ENCODE measurements at places on chromosomes 1 and 21.

- DNase-seq, result peak; percentile 30
Measured at GRCh38 chr21:34642211-34643075, 26.4 kb upstream of the CLIC6 start.

- DNase-seq, result peak; percentile 89
Measured at GRCh38 chr1:179058487-179059483, 23.1 kb upstream of the TOR3A start.

DNA sequence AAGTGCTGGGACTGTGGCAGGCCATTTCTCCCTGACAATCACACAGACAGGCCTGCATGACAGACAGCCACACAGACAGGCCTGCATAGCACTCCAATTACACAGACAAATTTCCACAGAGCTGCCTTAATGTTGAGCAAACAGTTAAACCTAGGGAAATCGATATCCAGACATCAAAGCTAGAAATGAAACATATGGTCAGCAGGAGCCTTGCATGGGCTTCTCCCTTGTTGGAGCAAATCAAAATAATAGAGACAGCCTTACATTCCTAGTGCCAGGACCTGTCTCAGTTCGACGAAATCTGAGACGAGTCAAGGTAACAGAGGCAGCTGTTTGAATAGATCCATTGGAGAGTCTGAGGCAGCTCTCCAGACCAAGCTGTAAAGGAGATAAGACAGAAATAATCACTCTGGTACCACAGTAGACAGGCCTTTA is 42.4 kb downstream of the OLFML3 start:
- DNase-seq, result no peak

GRCh38 chr1:230778916-230779590 is 31.9 kb downstream of the CAPN9 start:
- no peak for DNase-seq

DNA sequence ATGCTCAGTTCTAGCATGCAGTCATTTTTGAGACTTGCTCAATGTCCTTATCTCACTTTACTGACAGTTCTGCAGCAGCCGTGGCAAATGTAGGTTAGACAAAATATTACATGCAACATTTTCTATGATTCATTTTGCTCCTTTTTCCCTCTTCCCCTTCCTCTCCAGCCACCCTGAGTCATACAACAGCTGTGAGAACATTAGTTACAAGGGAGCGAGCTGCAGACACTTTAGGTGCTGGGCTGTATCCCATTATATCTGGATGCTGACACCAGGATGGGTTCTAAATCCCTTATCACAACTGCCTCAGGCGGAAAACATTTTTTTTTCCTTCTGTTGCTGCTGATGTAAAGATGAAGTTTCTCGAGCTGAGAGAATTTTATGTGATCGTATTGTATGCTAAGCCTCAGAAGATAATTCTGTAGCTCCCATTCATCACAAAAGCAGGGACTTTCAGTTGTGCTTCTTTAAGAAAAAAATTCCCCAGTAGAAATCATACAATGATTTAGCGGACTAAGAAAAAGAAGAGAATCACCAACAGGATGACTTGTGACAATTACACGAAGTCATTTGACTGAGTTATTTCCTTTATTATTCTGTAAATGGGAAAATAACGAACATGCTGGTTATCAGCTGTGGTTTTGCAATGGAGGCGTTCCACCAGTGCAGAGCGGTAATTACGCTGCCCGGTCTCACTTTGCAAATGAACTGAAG is 345.0 kb downstream of the DISC1 start:
- DNase-seq, result peak; percentile 62

- DNase-seq, result no peak
Measured at GRCh38 chr1:150477320-150477719, 9.9 kb upstream of the TARS2 start.

DNA sequence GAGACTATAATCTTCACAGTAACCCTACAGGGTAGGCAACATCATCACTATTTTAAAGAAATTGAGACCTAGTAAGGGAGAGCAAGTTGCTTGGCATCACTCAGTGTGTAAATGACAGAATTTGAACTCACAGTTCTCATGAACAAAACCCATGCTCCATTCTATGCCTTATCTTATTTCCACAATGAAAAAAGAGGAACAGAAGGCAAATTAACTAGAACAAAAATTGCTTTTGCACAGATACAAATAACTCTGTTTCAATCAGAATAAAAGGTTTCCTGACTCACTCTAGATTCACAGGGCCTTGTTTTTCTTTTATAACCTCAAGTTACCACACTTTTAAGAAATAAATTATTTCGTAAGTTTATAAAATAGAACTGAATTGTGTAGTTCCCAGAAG is 90.1 kb downstream of the UCHL5 start:
- DNase-seq, result no peak

- peak; percentile 95 for DNase-seq
Measured at GRCh38 chr1:212234431-212235395, 50.5 kb upstream of the PPP2R5A start.

- no peak for DNase-seq
Measured at GRCh38 chr1:159802111-159802510, at the start of gene FCRL6. FCRL6 (plus strand) TSS chr1:159802360; CDS start chr1:159802425, 65 bp downstream.

GRCh38 chr21:29091033-29091432 is 17.6 kb upstream of the CCT8 start:
- DNase-seq, result peak; percentile 84

- peak; percentile 35 for DNase-seq
Measured at GRCh38 chr1:68917456-68917855, 420.6 kb upstream of the DEPDC1 start.

DNA sequence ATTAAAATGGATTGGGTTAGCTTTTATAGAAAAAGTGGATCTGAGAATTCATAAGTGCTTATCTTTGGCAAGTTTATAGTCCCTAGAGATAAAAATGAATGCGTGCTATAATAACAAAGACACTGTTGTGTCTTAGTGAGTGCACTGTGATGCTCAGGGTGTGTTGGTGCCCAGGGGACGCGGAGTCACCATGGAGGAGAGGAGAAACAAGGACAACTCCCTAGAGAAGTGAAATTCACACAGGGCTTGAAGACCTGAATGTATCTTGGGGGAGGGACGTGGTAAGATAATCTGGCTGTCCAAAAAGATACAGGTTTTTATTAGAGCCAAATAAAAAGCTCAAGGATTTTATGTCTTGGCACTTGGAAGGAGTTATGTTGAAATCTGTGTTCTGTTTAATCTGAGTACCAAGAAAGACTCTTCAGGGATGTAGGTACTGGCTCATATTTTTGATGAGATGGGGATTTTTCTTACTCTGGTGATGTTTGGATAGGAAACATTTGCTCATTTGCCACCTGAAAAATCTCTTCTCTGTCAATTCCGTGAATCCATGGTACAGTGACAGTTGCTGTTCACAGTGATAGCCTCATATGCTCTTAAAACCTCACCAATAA is 9.6 kb downstream of the SMYD2 start:
- DNase-seq, result no peak

GRCh38 chr1:179314928-179315327 is 21.3 kb downstream of the SOAT1 start:
- no peak for DNase-seq

DNA sequence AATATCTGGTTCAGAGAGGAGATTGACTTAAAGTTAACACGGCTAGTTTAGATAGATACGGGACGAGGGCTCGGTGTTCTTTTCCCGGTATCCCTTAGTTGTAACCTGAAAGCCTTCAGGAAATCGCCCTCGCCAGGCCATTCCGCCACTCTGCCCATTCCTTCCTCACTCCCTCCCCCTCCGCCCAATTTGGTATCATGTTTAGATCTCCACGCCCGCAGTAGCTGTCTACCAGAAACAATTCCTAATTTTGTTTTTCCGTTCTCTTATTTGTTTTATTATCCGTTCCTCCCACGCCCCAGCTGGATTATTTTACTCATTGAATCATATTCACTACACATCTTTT is 685 bp upstream of the VAMP4 start:
- DNase-seq, result peak; percentile 46

GRCh38 chr1:78114034-78114956 is 68.5 kb downstream of the GIPC2 start:
- peak; percentile 81 for DNase-seq

DNA sequence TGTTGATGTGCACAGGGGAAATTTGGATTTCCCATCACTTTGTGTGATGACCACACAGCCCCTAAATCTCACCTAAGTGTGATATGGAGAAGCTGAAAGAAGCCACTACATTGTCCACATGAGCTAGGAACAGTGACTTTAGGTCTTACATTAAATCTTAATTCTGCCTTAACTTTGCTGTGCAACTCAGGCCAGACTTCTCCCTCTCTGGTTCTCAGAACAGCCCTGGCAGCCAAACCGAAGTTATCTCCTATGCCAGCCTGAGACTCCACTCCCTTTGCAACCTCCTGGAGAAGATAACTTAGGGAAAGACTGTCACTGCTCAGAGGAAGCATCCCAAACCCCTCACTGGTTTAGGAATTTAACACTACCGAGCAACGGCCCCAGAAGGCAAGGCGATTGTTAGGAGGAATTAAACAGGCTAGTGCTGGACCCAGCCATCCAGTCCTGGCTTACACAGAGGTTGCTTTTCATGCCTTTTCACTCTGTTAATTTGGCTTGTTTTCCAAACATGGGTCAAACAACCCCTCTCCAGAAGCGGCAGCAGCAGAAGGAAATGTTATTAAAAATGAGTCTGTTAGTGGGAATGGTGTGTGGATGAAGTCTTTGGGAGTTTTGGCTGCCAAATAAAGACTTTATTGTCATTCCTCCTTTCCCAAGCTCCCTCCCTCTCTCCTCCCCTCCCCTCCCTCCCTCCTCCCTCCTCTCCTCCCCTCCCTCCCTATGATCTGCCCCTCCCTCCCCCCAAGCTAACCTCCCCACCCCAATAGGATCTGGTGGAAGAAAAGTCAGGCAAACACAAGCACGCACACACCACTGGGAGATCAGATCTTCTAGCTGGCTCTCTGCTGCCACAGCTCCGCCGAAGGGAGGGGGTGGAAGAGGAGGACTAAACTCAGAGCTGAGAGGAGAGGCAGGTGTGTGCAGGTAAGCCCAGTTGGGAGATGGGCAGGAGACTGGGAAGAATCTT is at the start of gene PRELP:
Gene PRELP, plus strand, starts transcription at position 795 of the 970 bp plus-strand sequence. CDS start 7,379 bp downstream, outside the sequence.
- DNase-seq, result peak; percentile 59

DNA sequence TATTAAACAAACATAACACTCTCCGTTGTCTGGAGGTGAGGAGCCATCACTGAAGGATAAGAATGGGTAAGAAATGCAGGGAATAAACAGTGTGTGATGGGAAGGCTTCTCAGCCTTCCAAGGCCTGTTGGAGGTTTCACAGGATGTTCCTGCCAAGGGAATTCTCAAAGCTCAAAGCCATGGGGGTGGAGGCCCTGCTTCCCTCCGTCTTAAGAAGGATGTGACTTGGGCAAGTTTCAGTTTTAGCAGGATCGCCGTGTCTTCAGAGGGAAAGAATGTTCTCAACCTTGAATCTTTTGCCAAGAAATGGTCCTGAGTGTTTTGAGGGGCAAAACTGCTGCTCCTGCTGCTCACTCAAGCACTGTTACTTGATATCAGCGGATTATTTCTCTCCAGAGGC is 41.7 kb upstream of the IL20 start:
- DNase-seq, result peak; percentile 66

DNA sequence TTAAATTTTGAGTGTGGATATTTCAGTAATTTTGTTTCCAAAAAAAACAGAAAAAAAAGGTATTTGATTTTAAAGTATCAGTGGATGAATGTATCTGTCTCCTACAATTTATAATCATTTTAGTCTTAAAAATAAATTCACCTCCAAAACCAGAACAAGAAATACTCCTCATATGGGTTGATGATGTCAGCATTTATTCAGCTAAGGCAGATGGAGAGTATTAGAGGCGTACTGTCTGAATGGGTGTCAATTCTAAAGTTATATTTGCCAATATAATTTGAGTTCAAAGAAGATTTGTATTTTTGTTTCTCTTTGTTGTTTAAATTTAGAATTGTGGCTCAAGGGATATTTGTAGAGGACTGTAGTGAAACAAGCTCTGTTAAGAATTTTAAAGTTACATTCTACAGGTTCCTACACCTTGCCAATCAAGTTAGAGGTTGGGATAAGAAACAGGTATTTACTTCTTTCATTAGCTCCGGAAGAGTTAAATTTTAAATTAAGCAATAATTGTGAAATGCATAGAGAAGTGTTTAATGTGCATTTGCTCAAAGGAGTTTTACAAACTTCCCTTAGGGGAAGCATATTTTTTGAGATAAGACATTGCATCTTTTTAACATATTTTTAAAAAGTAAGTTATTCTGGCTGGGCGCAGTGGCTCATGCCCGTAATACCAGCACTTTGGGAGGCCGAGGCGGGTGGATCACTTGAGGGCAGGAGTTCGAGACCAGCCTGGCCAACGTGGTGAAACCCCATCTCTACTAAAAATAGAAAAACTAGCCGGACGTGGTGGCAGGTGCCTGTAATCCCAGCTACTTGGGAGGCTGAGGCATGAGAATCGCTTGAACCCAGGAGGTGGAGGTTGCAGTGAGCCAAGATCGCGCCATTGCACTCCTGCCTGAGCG is 1.2 kb downstream of the PLA2G4A start:
- DNase-seq, result no peak

DNA sequence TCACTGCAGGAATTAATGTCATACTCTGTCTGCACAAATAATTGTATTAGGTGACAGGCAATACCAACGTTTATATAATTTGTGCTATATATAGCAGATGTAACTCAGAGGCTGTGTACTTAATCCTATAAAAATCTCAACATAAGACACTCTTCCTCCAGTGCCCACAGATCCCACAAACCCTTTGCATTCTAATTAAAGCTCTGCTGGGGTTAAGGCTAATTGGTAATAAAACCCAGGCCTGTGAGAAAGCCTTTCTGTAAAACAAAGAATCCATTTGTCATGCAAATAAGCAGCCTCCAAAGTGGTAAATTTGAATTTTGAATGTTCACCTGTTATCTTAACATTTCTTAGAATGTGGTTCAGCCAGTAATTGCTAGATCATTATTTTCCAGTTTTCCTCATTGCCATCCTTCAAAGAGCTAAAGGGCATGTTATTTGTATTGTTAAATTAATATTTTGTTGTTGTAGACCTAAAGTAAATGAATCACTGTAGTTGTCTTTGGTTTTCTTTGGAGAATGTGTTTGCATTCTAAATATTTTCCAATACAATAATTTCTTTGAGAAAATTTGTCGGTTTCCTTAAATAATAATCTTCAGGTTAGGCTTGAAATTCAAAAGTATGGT is 46.3 kb upstream of the PRDX6 start:
- no peak for DNase-seq

GRCh38 chr1:87170157-87170556 is 158.5 kb upstream of the LMO4 start:
- DNase-seq, result peak; percentile 49

- no peak for DNase-seq
Measured at GRCh38 chr1:166920561-166921475, 44.8 kb upstream of the TADA1 start.

- DNase-seq, result no peak
Measured at GRCh38 chr1:207321790-207322645, 540 bp downstream of the CD55 start.

DNA sequence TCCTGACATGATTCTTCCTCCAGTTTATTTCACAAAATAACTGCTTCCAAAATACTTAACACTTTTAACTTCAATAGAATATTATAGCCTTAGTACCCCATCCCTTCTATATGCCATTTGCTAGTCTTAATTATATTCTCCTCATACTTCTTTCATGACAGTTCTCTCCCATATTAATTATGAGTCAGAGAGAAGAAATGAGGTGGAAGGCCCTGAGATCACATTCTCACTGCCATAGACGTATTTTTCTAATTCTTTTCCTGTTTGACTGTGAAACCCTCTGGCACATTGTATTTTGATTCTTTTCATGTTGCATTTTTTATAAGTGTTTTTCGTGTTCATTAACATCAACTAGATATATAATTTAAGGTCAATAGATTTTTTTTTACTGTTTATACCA is 88.4 kb downstream of the GTF2B start:
- DNase-seq, result peak; percentile 71

All from fibroblast of skin of right quadriceps (primary cell).